ENCODE measurements at places on chromosomes 7 and 10.
A peak's percentile ranks its signal among the peaks of the same experiment; 100 is the strongest.

DNA sequence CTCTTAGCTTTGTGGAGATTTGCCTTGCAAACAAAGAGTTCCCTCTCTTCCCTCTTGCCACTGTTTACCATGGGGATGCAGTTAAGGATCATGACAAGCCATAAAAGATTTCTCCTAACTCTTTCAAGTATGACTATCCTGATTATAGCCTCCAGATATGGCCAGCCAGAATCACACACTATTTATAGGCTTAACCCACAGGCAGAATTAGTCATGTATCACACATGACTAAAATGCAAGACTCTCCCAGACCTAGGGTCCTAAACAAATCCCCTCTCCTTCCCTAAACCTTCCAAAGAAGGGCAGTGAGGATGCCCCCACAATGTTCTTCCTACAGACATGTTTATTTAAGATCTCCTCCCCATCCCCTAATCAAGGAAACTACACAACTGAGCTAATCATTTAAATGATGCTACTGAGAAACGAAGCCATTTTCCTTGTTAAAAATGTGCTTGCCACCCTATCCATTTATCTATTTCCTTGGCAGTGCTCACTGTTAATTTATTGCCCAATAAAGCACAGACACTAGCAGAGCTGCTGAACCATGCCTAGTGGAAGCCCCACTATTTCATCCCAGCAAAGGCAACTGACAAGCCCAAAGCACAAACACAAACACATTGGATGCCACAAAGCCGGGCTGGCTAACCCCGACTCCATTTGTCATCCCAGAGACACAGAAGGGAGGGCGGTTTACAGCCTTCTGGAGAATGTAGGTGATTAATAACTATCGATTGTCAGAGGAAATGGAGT, 363.4 kb downstream of the KCNMA1 start:
- no peak for DNase-seq

GRCh38 chr7:50682079-50682478, 100.6 kb downstream of the GRB10 start:
- no peak for DNase-seq

GRCh38 chr10:13095094-13095493, 4.9 kb upstream of the OPTN start:
- DNase-seq: no peak

DNA sequence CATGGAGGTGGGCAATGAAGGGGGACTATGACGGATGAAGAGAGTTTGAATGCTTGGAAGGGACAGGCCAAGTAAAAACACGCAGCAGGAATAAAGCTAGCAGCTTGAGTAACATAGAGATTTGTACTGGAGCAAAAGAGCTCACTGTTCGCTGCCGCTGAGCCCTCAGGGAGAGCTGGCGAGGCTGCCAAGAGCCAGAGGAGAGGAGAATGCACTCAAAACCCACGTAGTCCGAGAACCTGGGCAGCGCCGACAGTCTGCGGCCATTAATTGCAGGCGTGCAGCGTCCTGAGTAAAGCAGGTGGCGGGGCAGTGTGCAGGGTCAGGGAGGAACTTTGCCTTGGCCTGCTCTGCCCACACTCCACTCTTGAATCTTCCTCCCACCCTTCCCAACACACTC, 68.2 kb downstream of the SLC37A3 start:
- DNase-seq: no peak

DNA sequence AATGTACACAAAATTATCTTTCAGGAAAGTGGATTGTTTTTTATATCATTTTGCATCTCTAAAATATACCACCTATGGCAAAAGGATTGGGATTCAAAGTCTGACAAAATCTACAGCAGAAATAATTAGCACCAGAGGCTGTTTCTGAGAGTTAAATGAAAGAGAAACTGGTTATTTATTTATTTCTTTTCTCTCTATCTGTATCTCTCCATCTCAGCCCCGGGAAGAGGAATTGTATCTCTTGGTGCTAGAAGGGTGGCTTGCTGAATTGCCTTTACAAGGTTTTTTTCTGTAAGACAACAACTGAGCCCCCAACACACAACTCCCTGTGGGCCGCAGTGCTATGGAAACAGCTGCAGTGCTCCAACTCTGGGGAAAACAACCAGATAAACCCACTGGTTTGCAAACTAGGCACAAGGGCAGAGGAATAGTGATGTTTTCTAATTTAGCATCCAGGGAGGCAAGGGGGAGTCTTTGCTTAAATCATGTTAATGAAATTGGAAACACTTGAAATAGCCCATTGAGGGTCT, 249.0 kb downstream of the KCNMA1 start:
- no peak for DNase-seq

GRCh38 chr10:130958981-130959751, 352.4 kb downstream of the TCERG1L start:
- DNase-seq: no peak

DNA sequence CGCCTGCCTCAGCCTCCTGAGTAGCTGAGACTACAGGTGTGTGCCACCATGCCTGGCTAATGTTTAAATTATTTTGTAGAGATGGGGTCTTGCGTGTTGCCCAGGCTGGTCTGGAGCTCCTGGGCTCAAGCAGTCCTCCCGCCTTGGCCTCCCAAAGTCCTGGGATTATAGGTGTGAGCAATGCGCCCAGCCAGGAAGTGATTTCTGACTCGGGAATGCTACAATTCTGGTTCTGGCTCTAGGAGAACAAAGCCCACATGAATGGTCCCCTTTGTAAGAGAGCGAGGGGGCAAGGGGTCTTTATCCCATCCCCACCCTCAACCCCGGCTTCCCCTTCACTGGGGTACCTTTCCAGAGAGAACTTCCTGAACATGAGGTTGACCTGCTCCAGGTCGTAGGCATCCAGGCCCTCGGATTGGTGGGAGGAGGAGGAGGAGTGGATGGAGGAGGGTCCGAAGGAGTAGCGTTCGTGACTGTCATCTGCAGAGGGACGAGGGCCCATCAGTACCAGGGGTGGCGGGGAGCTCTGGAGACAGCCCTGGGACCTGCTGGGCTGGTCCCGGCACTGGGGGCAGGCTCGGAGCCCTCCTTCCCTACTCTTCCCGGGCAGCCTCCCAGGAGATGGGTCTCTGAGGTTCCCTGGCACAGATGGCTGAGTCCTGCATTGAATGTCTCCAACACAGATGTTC, 79.9 kb upstream of the GNA12 start:
- DNase-seq: no peak

DNA sequence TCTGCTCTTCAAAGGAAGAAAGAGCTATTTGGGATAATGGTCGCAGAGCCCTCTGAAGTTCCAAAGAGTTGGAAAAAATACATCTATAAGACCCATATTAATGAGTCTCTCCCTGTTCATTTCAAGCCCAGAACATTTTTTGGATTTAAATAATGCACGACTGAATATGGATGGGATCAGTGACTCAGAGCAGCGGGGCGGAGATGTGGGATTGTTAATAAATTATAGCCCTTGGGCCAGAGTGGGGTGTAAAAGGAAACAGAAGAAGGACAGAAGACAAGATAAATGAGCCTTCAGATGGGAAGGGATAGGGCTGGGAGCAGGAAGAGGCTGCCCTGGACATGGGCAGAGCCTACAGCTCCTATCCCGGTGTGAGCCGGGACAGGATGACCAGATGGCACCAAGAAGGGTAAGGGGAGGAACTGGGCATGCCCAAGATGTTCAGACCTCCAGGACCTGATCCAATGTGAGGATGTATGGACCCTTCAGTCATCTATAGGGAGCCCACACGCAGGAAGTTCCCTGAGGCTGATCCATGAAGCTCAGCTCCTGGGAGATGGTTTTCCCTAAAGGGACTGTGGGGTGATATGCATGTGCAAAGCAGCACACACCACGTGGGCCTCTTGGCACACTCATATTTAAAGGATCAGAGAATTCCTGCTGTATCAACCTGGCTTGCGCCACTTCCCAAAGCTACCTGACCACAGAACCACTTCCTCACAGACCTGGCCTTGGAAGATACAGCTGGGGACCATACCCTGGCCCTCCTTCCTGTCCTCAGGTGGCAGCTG, 96.1 kb upstream of the PLXNA4 start:
- DNase-seq: no peak

DNA sequence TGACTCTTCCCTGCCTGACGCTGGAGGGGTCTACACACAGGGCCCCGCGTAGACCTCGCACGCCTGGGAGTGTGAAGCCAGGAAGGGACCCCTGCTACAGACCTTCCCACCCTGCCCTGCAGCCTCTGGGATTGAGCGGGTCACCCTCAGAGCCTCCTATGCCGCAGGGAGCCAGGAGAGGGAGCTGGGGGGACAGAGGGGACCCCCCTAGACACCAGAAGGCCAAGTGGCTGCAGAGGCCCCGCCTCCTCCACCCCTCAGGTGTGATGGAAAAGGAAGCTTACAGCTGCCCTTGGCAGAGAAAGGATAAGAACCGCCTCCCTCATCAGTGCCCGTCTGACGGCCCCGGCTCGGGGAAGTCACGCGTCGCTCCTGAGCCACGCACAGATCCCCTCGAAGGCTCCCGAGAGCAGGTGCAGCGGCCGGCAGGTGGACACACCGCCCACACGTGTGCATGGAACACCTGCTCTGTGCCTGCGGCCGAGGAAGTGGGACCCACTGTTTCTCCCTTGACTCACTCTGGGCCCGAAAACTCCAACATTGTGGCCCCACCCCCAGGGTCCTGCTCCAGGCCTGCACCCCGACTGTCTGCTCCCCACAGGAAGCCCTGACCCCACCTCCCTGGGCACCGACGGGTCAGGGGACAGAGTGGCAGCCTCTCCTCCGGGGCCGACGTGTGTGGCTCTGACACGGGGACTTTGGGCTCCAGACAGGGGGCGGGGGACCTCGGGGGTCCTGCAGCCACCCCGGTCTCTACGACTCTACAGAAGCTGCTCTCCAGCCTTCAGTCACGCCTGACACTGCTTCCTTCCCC, 73.3 kb downstream of the MICALL2 start:
- no peak for DNase-seq

GRCh38 chr7:156602283-156602682, 38.3 kb upstream of the RNF32 start:
- no peak for DNase-seq

DNA sequence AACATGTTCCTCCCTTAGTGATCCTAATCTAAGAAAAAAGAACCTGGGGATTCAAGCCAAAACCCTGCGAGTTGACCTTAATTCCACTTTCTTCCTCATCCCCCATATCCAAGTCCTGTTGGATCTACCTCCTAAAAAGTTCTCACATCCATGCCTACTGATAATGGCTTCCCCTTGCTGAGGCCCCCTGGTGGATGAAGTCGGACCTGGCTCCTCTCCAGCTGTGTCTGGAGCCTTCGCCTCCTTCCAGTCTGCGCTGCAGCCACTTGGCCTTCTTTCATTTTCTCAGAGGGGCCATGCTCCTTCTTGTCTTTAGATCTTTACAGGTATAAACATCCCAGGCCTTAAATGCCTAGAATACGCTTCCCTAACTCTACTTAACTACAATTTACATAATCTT, 8.1 kb downstream of the PDE1C start:
- DNase-seq: no peak

GRCh38 chr7:142646386-142647140, 102.7 kb upstream of the PRSS1 start:
- no peak for DNase-seq

GRCh38 chr10:78470267-78471103, 436.8 kb downstream of the RPS24 start:
- DNase-seq: no peak

- DNase-seq: no peak
Measured at GRCh38 chr10:361203-362081, 226.2 kb downstream of the ZMYND11 start.

DNA sequence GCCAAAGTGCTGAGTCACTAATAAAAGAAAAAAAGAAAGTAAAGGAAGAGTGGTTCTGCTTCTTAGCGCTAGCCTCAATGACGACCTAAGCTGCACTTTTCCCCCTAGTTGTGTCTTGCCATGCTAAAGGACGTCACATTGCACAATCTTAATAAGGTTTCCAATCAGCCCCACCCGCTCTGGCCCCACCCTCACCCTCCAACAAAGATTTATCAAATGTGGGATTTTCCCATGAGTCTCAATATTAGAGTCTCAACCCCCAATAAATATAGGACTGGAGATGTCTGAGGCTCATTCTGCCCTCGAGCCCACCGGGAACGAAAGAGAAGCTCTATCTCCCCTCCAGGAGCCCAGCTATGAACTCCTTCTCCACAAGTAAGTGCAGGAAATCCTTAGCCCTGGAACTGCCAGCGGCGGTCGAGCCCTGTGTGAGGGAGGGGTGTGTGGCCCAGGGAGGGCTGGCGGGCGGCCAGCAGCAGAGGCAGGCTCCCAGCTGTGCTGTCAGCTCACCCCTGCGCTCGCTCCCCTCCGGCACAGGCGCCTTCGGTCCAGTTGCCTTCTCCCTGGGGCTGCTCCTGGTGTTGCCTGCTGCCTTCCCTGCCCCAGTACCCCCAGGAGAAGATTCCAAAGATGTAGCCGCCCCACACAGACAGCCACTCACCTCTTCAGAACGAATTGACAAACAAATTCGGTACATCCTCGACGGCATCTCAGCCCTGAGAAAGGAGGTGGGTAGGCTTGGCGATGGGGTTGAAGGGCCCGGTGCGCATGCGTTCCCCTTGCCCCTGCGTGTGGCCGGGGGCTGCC, at the start of gene IL6:
Gene IL6, plus strand, starts transcription at position 294 of the 807 bp plus-strand sequence. Its CDS starts 63 bp downstream, at position 357.
- peak; percentile 91 for DNase-seq

DNA sequence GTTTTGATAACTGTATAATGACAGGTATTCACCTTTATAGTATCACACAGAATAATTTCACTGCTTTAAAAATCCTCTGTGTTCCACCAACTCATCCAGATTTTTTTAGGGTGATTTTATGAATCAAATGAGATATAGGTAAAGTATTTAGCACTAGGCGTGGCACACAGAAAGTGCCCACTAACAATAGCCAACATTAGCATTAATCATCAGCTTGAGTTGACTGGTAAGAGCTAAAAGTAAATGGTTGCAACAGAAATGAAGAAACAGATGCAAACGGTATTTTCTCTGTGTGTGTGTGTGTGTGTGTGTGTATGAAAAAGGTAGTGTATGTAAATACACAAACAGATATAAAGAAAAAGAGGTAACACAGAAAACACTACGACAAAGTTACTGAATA, 378.8 kb upstream of the ETV1 start:
- DNase-seq: no peak

- DNase-seq: no peak
Measured at GRCh38 chr10:6141296-6142151, 52.7 kb downstream of the RBM17 start.

DNA sequence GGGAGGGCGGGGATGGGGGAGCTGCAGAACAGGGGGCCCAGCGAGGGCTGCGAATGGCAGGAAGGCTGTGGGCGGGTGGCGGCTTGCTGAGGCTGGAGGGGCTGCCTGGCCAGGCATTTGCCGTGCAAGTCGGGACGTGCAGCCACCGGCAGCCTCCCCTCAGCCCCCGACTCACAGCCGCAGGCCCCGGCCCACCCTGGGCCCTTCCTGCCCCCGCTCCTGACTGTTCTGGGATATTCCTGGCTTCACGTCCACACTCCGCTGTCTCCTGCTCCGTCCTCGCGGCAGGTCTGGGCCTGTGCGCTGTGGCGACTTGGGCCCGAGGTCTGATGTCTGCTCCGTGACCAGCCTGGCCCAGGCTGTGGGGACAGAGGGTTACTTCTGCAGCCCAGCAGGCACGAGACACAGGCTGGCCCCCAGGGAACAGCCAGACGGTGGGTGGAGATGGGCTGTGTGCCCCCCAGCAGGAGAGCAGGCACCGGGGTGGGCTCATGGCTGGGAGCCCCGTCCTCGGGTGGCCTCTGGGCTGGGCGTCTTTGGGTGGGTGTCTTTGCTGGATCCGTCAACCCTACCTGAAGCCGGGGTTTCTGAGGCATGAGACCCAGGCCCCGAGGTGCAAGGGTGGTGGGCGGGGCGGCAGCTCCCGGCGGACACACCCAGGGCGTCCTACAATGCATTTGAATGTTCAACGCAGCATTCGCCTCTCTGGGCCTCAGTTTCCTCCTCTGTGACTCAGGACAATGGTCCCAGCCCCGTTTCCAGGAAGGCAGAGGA, 86.5 kb downstream of the FOXL3 start:
- DNase-seq: peak; percentile 52

- DNase-seq: no peak
Measured at GRCh38 chr10:5963071-5963470, 14.3 kb downstream of the IL15RA start.

- no peak for DNase-seq
Measured at GRCh38 chr10:33566001-33566400, 231.5 kb upstream of the NRP1 start.
